NCI-H1417 (cell line): ENCODE measurements at places on chromosomes 16 and 17.

- DNase-seq, result no peak
Measured at GRCh38 chr16:27706156-27706865, 156.4 kb downstream of the KATNIP start.

- no peak for DNase-seq
Measured at GRCh38 chr16:73172973-73173709, 125.2 kb upstream of the ZFHX3 start.

DNA sequence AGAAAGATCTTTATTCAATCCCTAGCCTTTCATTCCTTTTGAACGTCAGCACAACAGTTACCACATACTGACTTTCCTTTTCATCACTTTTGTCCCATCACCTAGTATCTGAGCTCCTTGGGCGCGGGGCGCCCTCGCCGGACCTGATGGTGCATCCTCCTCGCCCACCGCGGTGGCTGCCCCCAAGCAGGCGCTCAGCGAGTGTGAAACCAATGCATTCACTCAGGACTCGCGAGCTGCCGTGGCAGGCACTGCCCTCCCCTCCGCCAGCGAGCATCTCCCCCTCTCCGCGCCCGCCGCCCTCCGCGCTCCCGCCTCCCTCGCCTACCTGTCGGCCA, 756 bp downstream of the KLHL11 start:
- DNase-seq, result no peak

- DNase-seq, result peak; percentile 53
Measured at GRCh38 chr17:44828919-44829522, 1.1 kb downstream of the GJC1 start.

GRCh38 chr16:50251375-50252081, 14.8 kb upstream of the ADCY7 start:
- DNase-seq, result no peak

DNA sequence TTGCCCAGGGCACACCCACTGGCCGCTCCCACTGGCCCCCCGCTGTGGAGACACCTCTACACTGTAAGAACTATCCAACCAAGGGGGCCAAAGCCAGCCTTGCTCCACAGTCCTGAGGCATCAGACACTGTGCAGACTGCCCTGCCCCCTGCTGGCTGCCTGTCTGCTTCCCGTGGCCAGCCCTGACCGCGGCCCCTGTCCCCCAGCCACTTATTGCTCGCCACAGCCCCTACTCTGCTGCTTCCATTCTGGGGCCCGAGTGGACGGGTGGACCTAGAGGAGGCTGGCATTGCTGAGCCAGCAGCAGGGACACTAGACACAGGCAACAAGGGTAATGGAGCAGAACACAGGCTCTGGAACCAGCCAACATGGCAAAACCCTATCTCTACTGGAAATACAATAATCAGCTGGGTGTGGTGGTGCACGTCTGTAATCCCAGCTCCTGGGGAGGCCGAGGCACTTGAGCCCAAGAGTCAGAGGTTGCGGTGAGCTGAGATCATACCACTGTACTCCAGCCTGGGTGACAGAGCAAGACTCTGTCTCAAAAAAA, 19.7 kb upstream of the LRRC37A3 start:
- no peak for DNase-seq
